ENCODE measurements at places on chromosomes 7 and 10.

GRCh38 chr7:44681645-44682044 lies 67.0 kb upstream of the ZMIZ2 start:
- no peak for DNase-seq

DNA sequence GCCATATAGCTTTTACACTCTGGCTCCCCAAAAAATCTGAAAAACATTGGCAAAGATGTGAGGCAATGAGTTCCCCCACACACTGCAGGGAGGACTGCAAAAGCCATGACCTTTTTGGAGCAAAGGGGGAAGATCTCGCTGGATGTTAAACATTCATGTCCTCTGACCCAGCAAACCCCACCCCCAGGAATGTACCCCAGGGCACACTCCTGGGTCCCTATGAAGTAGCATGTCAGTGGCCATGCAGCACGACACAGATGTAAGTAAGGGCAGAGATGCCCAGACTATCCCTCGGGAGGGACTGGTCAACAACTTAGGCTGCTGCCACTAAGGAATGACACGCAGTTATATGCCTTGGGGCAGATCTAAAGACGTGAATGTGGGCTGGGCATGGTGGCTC lies 100.6 kb downstream of the DLG5 start:
- DNase-seq, result no peak

- peak; percentile 55 for DNase-seq
Measured at GRCh38 chr7:18116661-18117060, 89.0 kb upstream of the PRPS1L1 start.

- DNase-seq, result no peak
Measured at GRCh38 chr10:125846894-125847293, 23.5 kb downstream of the BCCIP start.

DNA sequence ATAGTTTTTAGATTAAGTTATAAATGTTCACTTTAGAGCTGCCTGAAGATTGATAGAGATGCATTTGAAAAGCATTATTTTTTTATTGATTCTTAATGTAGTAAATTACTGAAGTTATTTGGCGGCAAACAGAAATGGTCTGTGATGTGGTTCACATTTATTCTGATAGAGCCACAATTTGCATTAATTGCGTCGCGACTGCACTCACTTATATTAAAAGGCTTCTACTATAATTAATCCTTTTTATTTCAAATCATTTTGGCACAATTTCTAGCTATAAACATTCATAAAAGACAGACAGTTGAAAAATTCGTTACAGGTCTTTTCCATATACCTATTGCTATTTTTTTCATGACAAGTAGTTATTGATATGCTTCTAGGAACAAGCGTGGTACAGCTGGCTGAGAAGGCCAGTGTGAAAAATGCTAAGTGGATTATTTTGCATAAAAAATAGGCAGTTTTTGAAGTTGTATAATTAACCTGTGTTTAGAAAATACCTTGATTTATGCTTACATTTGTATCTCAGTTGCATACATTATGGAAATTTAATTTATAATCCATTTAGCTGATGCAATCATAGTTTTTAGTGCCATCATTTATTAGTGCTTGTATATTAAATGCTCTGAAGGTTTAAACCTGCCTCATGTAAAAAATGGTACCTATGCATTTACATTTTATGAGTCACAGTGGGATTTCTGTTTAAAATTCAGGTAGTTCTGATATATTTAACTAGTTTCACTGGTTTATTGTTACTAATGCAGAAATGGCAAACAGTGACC lies 92.1 kb upstream of the DNAJB6 start:
- DNase-seq, result no peak
